ENCODE measurements at places on chromosomes 5 and 9.

- peak; percentile 91 for DNase-seq
Observed at GRCh38 chr5:17343675-17344074, 126.2 kb downstream of the BASP1 start.

- DNase-seq, result no peak
Observed at GRCh38 chr5:137389042-137389441, 110.1 kb downstream of the SPOCK1 start.

DNA sequence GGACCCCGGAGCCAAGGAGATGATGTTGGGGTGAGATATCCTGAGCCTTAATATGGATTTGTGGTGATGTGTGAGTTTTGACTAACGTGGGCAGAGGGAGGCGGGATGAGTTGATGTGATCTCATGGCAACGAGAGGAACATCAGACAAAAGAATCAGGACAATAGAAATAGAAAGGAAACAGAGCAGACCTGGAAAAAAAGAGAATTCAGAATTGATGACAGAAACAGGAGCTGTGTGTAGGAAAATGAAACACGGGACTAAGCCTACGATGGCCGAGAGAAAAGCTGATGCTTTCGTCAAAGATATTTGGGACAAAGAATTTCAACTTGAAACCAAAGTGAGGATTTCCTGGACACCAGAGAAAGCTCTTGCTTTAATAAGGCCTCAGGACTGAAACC, 10.9 kb downstream of the PRKACG start:
- DNase-seq, result no peak

- no peak for DNase-seq
Observed at GRCh38 chr9:22008384-22008716, 755 bp downstream of the CDKN2B start.

GRCh38 chr9:111037708-111038330, 451 bp downstream of the LPAR1 start:
- peak; percentile 35 for DNase-seq

DNA sequence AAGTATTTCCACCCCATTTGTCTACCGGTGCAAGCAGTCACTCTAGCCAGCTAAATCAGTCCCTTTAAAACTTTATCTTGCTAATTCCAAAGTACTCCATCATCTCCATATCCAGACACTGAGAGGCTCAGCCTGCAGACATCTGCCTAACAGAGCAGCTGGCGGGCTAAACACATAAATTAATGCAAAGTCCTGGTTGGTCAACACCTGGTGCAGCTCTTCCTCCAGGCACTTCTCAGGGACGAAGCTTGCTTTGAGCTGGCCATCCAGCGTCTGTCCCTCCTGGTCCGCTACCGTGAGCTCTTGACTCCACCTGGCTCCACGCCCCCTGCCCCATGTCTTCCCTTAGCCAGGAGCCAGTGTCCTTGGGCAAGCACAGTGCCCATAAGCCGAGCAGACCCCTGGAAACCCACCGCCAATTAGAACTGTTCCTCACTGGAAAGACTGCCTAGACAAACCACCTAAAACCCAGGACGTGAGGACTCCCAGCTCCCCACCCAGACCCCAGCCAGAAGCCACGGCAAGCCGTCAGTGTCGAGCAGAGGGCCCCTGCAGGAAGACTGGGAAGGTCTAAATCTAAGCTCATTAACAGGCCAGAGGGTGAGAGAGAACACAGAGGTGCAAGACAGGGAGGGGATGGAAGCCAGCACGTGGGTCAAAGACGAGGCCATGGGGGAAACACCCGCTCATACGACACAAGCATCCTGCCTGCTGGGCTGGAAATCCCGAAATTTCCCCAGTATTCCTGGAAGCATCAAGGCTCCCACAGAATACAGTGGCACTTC, 120.0 kb downstream of the COL23A1 start:
- no peak for DNase-seq

DNA sequence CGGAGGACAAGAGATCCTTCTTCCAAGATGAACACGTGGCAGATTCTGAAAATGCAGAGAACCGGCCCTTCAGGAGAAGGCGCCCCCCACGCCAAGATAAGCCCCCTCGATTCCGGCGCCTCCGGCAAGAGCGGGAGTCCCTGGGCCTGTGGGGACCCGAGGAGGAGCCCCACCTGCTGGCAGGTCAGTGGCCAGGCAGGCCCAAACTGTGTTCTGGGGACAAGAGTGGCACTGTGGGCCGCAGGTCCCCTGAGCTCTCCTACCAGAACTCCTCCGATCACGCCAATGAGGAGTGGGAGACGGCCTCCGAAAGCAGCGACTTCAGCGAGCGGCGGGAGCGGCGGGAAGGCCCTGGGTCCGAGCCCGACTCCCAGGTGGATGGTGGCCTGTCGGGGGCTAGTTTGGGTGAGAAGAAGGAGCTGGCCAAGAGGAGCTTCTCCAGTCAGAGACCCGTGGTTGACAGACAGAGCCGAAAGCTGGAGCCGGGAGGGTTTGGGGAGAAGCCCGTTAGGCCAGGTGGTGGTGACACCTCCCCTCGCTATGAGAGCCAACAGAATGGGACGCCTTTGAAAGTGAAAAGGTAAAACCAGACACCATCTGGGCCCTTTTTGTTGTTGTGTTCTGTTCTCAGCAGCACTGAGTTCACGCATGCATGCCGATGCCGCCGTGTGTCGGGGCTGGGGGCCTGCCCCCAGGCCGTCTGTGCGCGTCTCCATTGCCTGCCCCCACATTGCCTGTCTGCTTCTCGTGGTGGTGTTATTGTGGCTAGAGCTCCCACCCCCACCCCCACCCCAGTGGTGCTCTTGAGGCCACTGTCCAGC, 26.6 kb upstream of the POMT1 start:
- DNase-seq, result no peak

DNA sequence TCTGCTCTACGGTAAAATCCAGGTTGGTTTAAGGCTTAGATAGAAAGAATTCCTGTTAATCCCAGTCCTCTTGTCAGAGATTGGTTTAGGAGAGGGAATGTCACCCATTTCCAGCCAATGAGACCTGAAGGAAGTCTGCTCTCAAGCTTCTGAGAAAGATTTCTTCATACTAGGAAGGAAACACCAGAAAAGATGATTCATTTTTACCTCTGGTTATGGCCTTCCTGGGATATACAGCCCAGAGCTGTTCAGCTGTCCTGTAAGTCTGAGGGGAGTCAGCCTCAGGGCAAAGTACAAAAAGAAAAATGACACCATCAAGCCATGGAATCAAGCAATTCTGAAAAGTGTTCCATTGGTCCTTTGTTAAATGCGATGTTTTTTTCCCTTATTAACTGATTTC, 18.6 kb upstream of the CFAP95 start:
- DNase-seq, result no peak

GRCh38 chr9:124602632-124603031, 95.4 kb upstream of the NR5A1 start:
- DNase-seq, result no peak

DNA sequence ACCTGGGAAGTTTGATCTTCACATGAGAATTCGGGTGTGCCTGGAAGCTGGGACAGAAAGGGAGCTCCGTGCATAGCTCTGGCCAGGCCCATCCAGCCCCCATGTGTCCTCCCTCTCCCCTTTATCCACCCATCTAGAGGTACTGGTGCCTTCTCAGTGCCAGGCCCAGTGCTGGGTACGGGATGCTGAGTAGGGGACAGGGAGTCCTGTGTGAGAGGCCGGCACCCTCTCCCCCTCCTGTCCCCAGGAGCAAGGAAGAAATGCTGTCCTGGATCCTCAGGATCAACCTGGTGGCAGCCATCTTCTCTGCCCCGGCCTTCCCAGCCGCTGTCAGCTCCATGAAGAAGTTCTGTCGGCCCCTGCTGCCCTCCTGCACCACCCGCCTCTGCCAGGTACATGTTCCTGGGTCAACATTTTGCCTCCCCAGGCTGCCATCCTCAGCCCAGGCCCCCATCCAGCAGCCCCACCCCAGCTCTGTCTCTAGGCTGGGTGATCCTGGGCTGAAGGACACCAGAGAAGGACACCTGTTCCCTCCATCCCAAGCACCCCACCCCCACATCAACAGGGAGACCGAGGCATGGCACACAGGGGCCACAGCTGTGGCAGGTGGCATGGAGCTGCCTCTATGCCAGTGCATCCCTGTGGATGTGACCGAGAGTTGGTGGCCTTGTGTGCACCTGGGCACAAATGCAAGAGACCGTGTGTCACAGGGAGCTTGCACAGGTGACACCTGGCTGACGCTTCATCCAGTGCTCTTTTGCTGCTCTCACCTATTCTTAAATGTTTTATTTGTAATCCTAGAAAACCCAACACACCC, 43.0 kb downstream of the PSD2 start:
- DNase-seq, result no peak

DNA sequence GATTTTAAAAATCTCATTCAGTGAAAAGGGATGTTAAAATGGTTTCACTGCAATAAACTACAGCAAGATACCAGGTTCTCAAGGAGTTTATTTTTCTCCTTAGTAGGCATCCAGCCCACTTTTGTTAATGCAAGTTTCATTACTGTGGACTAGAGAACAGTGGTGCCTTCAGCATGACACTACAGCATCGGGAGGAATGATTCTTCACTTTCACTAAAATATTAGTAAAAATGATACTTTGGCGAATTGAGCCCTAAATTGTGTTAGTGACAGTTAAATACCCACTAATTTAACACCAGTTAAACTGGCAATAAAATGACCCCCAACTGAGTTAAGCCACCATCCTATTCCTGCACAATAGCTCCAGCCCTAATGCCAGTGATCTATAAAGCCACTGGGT, 152.2 kb upstream of the MPDZ start:
- no peak for DNase-seq

DNA sequence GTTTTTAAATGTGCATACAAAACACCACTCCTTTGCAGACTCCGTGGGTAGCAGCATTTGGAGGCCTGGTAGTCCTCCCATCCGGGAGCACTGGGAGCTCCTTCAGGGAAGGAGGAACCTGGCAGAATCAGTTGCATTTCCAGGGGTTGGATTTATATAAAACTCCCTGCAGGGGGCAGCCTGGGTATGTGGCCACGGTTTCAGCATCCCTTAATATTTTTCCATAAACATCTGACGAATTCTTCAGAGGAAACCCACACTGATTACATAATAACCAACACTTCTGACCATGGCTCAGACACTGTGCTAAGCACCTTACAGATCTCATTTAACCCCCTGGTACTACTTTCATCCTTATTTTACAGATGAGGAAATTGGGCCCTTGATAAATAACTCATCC, 6.1 kb upstream of the AFAP1L1 start:
- DNase-seq, result peak; percentile 48

DNA sequence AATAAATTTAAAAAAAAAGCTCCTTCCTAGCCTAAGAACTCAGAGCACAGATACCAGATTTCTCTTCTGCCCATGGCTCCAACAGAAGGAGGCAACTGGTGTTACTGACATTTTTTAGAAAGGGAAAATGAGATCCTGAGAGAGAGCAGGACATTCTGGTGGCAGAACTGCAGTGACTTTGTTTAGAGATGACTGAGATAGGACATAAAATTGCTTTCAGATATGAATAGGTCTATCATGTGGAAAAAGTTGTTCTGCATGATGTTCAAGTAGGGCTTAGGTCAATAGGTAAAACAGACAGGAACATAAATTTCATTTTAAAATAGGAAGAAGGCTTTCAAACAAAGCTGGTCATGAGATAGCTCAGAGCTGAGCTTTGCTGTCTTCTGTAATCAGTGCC, 49.6 kb downstream of the NIPAL4 start:
- DNase-seq, result no peak

GRCh38 chr9:130215341-130216119, 43.3 kb downstream of the NCS1 start:
- DNase-seq, result peak; percentile 53

Measured in astrocyte of the spinal cord (primary cell).